Activated naive CD4-positive, alpha-beta T cell treated with anti-CD3 and anti-CD28 coated beads, Interleukin-2, amount 50 U/mL, for 16 hours (primary cell): ENCODE measurements at places on chromosomes 13 and 19.

- no peak for DNase-seq
These were observed 27.5 kb upstream of the SIGLEC11 start for GRCh38 chr19:49988433-49988832.

- DNase-seq, result no peak
These were observed 1555.5 kb downstream of the UQCRFS1 start for GRCh38 chr19:27657271-27658051.

GRCh38 chr19:18775586-18776287 is 15.4 kb downstream of the COMP start:
- no peak for DNase-seq

DNA sequence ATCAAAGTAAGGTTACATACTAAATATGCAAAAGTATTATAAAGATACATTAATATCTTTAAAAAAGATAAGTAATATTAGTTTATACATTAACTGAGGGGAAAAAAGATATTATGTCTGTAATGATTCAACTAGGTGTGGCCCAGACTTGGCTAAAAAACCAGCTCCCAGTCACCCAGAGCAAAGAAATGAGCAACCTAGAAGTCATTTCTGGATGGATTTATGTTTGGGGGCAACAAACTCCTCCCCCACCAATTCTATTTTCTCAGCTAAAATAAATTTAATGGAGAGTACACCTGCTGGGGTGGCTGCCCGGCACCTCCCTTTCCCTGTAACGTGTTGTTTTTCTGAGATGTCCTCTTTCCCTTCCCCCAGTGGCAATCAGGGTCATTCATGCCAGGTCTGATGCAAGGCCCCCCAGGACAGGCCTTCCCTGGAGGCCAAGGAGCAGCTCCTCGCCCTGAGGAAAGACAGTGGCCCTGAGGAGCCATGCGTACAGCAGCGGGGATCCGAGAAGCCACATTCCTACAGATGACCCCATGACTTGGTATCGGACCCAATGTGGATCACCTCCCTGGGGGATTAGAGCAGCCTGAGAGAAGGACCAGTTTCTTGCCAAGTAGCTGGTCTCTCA is 78.6 kb upstream of the DOCK9 start:
- no peak for DNase-seq

DNA sequence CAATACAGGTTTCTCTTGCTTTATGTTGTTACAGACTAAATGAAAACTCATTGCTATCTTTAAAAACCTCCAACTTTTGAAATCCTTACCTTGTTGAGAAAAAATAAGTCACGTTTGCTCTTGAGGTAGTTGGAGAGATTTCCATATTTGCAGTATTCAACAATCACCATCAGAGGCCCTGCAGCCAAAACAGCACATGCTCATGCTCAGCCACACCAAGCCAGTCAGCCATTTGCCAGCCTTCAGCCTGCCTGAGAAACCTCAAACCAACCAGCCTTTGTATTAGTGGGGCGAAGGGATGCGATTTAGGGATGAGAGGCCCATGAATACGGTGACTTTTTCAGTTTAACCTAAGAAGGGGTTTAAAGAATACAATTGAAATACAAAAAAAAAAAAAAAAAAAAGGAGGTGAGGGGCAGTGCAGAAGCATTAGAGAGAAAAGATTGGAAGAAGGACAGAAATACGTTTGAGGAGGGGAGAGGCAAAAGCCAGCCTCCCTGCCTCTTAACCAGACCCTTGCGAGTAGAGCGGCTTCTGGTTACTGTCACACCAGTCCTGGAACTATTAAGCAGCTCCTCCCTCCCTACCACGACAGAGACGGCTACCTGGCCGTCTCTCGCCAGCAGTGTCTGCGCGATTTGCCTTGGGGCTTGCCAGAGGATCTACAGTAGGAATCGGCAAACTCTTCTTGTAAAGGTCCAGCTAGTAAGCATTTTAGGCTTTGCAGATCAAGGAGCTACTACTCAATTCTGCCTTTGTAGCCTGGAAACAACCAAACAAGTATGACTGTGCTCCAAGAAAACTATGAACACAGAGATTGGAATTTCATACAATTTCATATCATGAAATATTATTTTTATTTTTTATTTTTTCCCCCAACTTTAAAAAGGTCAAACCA is 167.3 kb downstream of the FLT1 start:
- DNase-seq, result no peak

DNA sequence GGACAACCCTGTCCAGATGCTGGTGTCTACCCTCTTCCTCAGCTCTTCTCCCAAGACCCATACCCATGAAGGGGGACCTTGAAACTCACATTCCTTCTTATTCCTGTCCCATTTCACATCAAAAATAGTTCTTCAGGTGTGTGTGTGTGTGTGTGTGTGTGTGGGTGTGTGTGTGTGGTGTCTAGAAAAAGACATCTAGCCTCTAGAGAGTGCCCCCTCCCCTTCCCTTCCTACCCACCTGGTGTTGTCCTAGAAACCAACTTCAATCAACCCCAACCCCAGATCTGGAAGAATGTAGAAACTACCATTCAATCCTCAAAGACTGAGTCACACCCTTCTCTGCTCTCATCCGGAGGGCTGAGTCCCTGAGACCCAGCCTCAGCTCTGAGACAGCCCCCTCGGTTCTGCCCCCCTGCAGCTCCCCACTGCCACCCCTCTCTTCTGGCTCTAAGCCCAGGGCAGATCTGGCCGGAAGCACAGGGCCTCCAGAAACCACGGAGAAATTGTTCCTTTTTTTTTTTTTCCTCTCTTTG is 3.5 kb downstream of the KCNN4 start:
- DNase-seq, result peak; percentile 30

DNA sequence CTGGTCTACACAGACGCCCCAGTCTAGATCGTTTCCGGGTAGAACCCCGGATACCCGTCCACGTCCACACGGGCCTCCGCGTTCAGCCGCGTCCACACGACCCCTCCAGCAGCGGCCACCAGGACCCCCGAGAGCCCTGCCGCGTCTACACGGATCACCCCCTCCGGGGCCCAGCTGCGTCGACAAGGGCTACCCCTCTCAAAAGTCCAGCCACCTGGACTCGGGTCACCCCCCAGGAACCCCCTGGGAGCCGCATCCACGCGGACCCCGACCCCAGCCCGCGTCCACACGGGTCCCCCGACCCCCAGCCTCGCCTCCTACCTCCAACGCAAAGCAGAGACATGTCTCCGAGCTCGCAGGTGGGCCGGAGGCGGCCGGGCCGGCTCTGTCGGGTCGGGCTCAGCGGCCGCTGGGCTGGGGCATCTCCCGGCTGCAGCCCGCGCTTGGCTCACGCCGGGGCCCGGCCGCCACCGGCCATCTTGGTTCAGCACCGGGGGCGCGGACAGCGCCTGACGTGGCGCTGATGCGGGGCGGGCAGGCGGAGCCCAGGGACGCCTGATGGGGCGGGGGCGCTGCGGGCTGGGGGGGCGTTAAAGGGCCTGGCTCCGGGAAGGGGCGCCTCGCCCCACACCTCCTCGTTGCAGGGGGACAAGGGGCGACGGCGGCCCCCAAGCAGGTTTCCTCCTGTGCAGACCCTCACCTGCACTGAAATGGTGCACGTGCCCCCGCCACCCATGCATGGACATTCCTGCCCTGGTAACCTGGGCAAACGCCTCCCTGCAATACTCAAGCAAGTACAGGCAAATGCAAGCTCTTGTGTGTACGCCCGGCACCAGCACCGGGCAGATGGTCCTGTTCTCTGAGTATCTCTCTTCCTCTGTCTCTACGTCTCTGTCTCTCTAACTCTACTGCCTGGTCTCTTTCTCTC is at the start of gene UNC13A:
Gene UNC13A, minus strand, starts transcription at position 498 of the 928 bp plus-strand sequence. Its CDS starts 155 bp downstream, at position 343.
- DNase-seq, result peak; percentile 55

- DNase-seq, result no peak
These were observed 6.7 kb upstream of the MADCAM1 start for GRCh38 chr19:489418-490196.

- no peak for DNase-seq
These were observed 29.9 kb upstream of the TUBGCP3 start for GRCh38 chr13:112617754-112618375.

DNA sequence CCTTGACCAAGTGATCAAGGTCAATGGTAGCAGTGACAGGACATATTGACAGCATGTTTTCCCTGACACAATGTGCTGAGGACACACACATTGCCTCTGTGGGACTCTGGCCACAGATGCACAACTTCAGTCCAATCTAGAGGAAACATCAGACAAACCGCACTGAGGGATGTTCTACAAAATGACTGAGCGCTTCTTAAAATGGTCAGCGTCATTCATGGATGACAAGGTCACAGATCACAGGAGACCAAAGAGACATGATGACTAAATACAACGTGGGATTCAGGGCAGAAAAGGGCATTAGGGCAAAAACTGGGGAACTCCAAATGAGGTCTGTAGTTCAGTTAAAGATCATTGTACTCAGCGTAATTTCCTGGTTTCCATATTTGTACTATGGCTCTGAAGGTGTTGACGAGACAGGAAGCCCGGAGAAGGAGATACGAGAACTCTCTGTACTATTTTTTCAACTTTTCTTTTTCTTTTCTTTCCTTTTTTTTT is 20.6 kb downstream of the PBX4 start:
- DNase-seq, result peak; percentile 24

GRCh38 chr13:27712421-27712820 is 79.9 kb upstream of the GSX1 start:
- peak; percentile 13 for DNase-seq

- no peak for DNase-seq
These were observed 16.0 kb upstream of the PRR19 start for GRCh38 chr19:42285988-42286348.

- DNase-seq, result peak; percentile 81
These were observed at the start of gene IL27RA for GRCh38 chr19:14031719-14032480. TSS of gene IL27RA (plus strand) at chr19:14031762. CDS start at chr19:14031873, 111 bp downstream.

- no peak for DNase-seq
These were observed 117.9 kb downstream of the TM9SF2 start for GRCh38 chr13:99619207-99619606.

GRCh38 chr13:50713523-50714248 is 129.8 kb downstream of the DLEU7 start:
- no peak for DNase-seq

- no peak for DNase-seq
These were observed 256.0 kb downstream of the PCDH9 start for GRCh38 chr13:66974174-66974573.

GRCh38 chr13:33372251-33372919 is 86.8 kb upstream of the STARD13 start:
- no peak for DNase-seq

GRCh38 chr13:32105653-32106313 is 74.2 kb downstream of the FRY start:
- no peak for DNase-seq

- no peak for DNase-seq
These were observed 467.3 kb downstream of the TSHZ3 start for GRCh38 chr19:30881930-30882329.

DNA sequence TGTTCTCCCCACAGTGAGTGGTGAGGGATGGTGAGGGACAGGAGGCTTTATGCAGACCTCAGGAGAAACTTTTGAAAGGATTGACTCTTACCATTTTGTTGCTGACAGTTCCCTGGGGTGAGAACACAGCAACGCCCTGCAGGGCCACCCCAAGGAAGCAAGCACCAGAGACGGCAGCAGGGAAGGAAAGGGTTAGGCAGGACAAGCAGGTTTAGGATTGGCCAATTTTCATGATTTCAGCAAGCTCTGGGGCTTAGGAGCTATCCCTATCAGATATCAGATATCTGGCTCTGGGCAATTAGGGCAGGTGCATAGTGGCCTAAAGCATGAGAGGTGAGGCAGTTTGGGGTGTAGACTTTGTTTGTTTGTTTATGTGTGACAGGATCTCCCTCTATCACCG is 87.0 kb upstream of the LSM14A start:
- no peak for DNase-seq

DNA sequence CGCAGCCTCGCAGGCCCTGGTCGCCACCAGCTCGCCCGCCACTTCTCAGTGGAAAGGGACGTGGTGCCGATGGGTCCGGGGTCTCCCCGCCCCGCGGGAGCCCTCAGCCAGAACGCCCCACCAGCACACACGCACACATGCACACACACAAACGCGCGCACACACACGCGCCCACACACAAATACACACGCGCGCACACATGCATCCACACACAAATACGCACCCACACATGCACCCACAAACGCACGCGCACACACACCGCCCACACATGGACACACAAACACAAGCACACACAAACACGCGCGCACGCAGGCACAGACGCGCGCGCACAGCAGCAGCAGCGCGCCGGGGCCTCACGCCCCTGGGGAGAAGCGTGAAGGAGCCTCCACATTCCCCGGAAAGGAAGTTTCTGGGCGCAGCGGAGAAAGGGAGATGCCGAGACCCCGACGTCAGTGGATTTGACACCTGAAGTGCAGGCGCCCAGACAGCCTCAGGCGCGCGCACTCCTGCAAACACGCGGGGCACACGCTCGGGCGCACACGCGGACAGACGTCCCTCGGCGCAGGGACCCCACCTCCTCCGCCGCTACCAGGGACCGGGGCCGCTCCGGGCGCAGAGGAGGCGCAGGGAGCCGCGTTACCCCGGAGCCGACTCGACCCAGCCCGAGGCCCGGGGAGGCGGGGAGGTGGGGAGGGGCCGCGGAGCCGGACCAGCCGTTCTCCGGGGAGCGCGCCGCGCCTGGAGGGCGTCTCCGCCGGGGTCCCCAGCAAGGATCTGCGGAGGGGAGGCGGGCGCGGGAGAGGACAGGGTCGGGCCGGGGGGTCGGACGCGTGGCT is 622 bp downstream of the RASA3 start:
- peak; percentile 47 for DNase-seq

GRCh38 chr19:47210689-47211316 is 20.2 kb downstream of the BBC3 start:
- DNase-seq, result peak; percentile 77

DNA sequence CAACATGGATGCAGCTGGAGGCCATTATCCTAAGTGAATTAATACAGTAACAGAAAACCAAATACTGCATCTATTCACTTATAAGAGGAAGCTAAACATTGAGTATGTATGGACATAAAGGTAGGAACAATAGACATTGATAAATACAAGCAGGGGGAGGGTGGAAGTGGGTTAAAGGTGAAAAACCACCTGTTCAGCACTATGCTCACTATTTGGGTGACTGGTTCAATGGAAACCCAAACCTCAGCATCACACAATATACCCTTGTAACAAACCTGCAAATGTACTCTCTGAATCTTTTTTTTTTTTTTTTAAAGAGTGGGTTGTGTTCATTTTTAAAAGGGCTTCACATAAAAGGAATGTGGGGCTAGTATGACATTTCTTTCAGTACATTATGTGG is 26.9 kb upstream of the CPB2 start:
- DNase-seq, result no peak

DNA sequence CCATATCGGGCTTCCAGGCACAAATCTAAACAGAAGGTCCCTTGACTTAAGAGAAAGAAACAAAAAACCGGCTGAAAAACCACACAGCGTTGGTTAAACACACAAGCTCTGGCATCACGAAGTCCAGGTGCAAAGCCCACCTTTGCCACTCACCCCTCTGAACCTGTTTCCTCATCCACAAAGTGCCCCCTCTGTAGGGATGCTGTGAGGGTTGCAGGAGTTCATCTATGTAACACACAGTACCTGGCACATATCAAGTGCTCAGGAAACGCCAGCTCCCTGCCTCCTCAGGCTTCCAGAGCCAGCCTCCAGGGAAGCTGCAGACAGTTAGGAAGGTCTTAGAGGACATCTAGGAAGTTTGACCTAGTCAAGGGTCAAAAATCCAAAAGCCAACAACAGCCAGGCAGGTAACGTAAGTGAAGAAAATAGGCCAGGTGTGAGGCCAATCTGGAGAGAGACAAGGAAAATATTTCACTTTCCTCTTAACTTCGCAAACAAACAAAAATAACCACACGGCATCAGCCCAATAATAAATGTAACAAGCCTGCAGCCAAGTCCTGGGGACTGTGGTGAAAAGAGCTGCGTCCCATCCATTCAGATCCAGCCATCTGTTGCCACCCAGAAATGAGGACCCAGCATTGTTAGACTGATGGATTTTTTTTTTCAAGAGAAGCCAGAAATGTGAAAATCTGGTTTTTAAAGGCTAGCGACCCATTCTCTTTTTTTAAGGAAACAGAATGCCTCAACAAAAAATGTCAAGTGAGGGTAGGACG is 10.0 kb downstream of the KDELR1 start:
- no peak for DNase-seq
